ENCODE measurements at places on chromosomes 5 and 9.
A peak's percentile ranks its signal among the peaks of the same experiment; 100 is the strongest.

- H3K4me1 ChIP-seq, result no peaks in the 10 kb centered on the region
- H3K27ac ChIP-seq, result no peak overlapping the region
- H3K4me3 ChIP-seq, result no peak overlapping the region
Observed at GRCh38 chr5:57324861-57325260, 151.0 kb downstream of the GPBP1 start.

DNA sequence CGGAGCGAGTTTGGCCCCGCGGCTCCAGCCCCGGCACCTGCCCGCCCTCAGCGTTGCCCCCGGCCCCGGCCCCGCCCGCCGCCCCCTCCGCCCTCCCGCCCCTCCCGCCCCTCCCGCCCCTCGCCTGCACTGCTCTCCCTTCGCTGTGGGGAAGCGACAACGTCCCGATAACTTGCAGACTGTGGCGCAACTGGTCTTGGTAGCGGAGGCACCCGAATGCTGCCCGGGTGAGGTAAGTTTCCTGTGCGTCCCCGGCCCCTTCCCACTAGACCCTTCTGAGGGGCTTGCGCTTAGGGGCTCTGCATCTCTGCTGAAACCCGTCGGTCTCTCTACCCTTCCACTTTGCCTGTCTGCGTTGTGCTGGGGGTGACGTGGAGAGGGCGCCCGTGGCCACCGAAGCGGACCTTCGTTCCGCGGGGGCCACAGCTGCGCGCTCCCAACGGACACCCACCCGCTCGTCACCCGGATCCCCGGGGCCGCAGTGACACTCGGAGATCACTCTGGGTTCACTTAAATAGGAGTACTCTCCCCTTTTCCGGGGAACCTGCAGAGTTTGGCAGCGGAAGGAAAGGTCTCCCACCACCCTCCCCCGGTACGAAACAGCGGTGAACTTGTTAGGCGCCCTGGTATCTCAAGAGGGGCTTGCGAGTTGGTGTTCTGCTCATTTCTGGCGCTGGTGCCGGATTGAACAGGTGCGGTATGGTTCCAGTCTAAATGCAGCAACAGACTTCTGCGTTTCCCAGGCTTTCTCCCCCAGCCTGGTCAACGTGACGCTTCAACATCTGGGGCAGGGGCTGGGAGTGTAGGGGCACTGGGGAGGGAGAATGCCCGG, 707 bp downstream of the PIP5K1B start:
- peaks cover 12% of the 10 kb centered on the region for H3K4me1 ChIP-seq
- peak; percentile 66 for DNase-seq
- no peaks in the 10 kb centered on the region for H3K36me3 ChIP-seq
- peak overlapping the region; percentile 78 for H3K27ac ChIP-seq
- peak overlapping the region; percentile 66 for H3K4me3 ChIP-seq

DNA sequence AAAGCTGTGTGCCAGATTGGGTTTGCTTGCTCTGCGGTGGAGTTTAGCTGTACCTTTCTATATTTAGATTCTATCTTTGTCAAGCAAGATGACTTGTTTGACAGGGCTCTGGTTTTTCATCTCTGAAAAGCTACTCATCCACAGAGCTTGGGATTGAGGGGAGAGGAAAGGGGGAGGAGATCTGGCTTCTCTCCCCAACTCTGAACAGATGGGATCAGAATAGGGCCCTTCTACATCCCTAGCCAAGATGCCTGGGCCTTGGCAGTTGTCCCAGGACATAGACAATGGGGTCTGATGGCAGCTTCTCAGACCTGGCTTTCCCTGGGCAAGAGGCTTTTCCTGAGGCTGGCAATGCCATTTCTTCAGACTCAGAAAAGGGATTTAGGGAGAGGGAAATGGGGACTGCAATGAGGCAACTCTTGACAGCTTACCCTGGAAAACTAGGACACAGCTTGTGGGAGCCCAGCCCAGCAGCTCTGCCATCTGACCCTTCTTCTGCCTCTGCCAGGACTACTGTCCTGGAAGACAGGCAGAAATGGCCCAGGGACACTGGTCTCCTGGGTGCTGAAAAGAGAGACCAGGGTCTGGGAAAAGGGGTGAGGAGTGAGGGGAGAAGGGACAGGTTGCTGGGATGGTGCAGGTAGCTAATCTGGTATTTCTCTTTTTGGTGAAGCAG, 50.2 kb upstream of the ASTN2 start:
- H3K27ac ChIP-seq, result no peak overlapping the region
- DNase-seq, result no peak
- no peaks in the 10 kb centered on the region for H3K36me3 ChIP-seq
- no peaks in the 10 kb centered on the region for H3K4me1 ChIP-seq

GRCh38 chr5:2391566-2391965, 359.9 kb downstream of the IRX2 start:
- H3K4me3 ChIP-seq, result no peak overlapping the region
- H3K36me3 ChIP-seq, result no peaks in the 10 kb centered on the region
- no peak overlapping the region for H3K27ac ChIP-seq
- peaks cover 7% of the 10 kb centered on the region for H3K27me3 ChIP-seq

GRCh38 chr5:22390888-22391287, 462.3 kb downstream of the CDH12 start:
- no peak overlapping the region for H3K4me3 ChIP-seq
- no peaks in the 10 kb centered on the region for H3K27me3 ChIP-seq
- no peak for DNase-seq

GRCh38 chr5:75020016-75020656, 32.2 kb downstream of the GCNT4 start:
- no peaks in the 10 kb centered on the region for H3K27me3 ChIP-seq
- H3K36me3 ChIP-seq, result no peaks in the 10 kb centered on the region
- H3K27ac ChIP-seq, result no peak overlapping the region
- no peaks in the 10 kb centered on the region for H3K4me1 ChIP-seq

- DNase-seq, result no peak
- H3K36me3 ChIP-seq, result no peaks in the 10 kb centered on the region
- no peaks in the 10 kb centered on the region for H3K27me3 ChIP-seq
- H3K4me3 ChIP-seq, result no peak overlapping the region
Observed at GRCh38 chr5:133778636-133779035, 166.3 kb upstream of the FSTL4 start.

DNA sequence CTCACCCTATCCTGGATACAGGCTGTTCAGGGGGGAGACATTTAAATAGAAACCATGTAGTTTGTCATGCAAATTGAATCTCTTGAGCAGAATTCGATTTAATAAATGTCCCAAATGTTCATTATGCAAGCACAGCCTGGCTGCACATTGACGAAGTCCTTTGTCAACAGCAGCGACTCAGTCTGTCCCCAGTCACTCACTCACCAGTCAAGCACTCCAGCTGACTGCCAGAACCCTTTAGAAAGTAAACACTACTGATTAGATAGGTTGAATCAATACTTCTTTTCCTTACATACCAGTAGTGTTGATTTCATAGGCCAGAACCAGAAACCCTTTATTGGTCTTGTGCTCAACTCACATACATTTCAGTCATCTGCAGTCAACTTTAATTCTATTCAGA, 27.5 kb downstream of the CDH6 start:
- H3K4me3 ChIP-seq, result no peak overlapping the region
- no peaks in the 10 kb centered on the region for H3K27me3 ChIP-seq
- no peaks in the 10 kb centered on the region for H3K4me1 ChIP-seq
- H3K27ac ChIP-seq, result peak overlapping the region; percentile 31
- H3K36me3 ChIP-seq, result no peaks in the 10 kb centered on the region
- DNase-seq, result no peak

- no peak overlapping the region for H3K4me3 ChIP-seq
- H3K4me1 ChIP-seq, result no peaks in the 10 kb centered on the region
- no peaks in the 10 kb centered on the region for H3K36me3 ChIP-seq
- DNase-seq, result no peak
- H3K27ac ChIP-seq, result no peak overlapping the region
- no peaks in the 10 kb centered on the region for H3K27me3 ChIP-seq
Observed at GRCh38 chr5:174378121-174378874, 332.8 kb downstream of the NSG2 start.

GRCh38 chr9:128001779-128002298, 21.1 kb upstream of the EEIG1 start:
- no peak overlapping the region for H3K27ac ChIP-seq
- H3K27me3 ChIP-seq, result peaks cover 4% of the 10 kb centered on the region
- no peaks in the 10 kb centered on the region for H3K36me3 ChIP-seq
- DNase-seq, result no peak

Data from tibial artery (tissue), 4 donors.